CD4-positive, alpha-beta T cell treated with Interleukin-15 for 4 hours (primary cell): ENCODE measurements at places on chromosomes 2 and 18.

DNA sequence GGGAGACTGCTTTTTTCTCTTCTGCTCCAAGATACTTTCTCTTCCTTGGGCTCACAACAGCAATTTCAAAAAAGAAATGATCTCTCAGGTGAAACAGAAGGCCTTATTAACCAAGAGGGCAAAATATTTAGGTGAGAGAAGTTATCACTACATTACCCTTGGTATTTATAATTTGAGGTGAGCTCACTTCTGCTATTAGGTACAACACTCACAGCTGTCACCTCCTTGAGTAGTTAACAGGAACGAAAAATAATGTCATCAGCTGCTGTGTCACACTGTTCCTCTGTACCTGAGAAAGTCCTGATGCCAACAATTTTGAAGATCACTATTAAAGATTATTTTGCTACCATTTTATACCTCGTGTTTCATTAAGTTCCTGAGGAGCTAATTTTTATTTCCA is 205.0 kb downstream of the DLGAP1 start:
- DNase-seq = no peak

- no peak for DNase-seq
These were observed 35.6 kb upstream of the FOSL2 start for GRCh38 chr2:28357055-28357454.

DNA sequence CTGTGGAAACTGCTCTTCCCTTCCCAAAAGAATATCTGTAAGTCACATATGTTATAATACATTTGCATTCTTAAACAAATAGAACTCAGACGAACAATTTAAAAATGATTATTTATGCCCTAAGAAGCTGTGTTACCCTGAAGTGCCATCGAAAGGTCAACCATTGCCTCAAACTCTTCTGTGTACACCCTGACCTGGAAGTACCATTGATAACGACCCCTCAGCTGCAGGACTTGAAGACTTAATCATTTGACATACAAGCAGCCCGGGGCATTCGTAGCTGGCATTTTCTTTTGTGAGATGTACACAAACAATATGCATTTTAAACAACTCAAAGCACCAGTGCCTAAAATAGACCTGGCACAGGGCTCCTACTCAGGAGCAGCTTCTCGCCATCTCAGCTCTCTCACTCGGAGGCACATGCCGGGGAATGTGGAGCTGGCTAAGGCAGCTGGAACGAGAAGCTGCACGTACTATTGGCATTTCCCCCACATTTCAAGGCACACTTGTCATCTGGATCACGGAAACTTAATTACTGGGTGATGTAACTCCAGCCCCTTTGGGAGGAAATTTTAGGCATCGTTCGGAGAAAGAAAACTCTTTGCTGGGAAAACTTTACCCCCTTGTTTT is 170.0 kb upstream of the GALNT5 start:
- DNase-seq = no peak

DNA sequence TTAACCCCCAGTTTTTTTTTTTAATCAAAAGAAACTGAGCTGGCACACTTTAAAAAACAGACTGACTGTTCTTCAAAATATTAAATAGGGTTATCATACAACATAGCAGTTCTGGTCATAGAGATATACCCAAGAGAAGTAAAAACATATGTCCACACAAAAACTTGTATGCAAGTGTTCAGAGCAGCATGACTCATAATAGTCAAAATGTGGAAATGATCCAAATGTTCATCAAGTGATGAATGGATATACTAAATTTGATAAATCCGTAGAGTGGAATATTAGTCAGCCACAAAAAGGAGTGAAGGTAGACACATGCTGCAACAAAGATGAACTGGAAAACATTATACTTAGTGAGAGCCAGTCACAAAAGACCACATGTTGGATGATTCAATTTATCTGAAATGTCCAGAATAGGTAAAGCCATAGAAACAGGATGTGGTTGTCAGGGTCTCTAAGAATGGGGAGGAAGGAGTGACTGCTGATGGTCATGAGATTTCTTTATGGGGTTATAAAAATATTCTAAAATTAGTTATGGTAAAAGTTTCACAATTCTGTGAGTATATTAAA is 5.1 kb downstream of the SMIM21 start:
- DNase-seq = no peak

DNA sequence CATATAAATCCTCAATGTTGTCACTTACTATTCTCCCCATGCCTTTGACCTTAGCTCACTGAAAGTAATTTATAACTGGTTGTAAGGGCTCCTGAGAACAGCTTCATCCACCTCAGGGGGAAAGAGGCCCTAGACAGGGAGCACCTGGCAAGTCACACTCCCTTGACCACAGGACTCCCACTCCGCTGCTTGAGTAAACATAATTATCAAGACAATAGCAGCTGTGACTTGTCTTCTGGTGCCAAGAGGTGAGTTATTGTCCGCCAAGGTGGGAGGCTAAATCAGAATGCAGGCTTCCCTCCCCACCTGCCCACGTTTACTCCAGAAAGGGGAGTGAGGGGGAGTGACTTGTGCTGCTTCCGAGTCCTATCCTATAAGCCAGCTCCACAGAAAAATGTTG is 230.6 kb upstream of the LRATD1 start:
- DNase-seq = no peak

GRCh38 chr2:110114831-110115255 is 779 bp downstream of the MALL start:
- DNase-seq = no peak

DNA sequence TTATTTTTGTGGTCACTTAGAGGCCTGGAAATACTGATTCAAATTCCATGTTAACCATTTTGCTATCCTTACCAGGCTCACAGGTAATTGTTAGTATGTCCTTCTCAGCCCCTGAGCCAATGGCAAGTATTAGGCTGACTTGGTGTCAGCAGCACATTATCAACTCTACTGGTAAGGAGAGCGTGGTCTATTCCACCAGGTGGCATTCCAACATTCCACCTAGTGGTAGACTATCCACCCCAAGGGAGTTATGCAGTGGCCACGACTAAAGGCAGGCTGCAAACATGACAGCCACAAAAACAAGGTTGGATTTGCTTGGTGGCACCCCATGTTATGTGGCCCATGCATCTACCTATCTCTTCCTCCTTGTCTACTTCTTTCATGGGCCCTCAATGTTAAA is 31.8 kb upstream of the GCC2 start:
- no peak for DNase-seq
